Activated T-cell treated with anti-CD3 and anti-CD28 coated beads, Interleukin-2, amount 50 U/mL, for 72 hours (primary cell): ENCODE measurements at places on chromosomes 16 and 17. TPM values are rescaled to one million over a fixed set of nuclear protein-coding genes. Genes with fewer than 3 reads are reported as not detected.

ABCA10 gene
- 2.1 TPM for total RNA-seq

CCL16 gene
- total RNA-seq, result not detected

RFNG gene
- total RNA-seq, result 31.0 TPM

SHISA6 gene
- not detected for total RNA-seq

OR4D1 gene
- 0.35 TPM for total RNA-seq

LRRC37A gene
- 1.5 TPM for total RNA-seq

GRAPL gene
- total RNA-seq, result 5.1 TPM

CCL3 gene
- total RNA-seq, result 79.6 TPM

MYO15B gene
- 121 TPM for total RNA-seq

CBFA2T3 gene
- total RNA-seq, result 1.2 TPM

OR3A3 gene
- total RNA-seq, result not detected

DNA sequence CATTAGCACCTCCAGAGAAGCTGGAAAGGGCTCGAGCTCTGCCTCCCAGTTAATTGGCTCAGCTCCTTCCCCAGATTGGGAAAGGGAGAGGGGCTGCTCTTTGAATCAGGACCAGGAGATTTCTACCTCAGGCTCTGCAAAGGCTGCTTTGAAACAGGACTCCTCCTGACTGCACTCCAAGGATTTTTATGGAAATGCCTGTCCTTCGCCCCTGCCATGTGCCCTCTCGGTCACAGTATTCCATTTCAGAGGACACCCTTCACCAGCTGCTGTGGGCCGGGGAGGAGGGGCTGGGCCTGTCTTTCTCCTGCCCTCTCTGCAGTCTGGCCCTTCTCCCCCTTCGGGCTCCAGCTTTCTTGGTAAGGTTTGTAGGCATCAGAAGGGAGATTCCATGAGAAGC is 13.6 kb downstream of the MRM1 start:
- no peak overlapping the region for H3K4me3 ChIP-seq
- DNase-seq, result no peak
- no peak overlapping the region for H3K27ac ChIP-seq
- peaks cover 6% of the 10 kb centered on the region for H3K27me3 ChIP-seq

GRCh38 chr16:86120201-86121192 is 221.5 kb downstream of the IRF8 start:
- H3K4me3 ChIP-seq, result no peak overlapping the region
- peaks cover 44% of the 10 kb centered on the region for H3K27me3 ChIP-seq
- DNase-seq, result no peak
- H3K27ac ChIP-seq, result no peak overlapping the region

DNA sequence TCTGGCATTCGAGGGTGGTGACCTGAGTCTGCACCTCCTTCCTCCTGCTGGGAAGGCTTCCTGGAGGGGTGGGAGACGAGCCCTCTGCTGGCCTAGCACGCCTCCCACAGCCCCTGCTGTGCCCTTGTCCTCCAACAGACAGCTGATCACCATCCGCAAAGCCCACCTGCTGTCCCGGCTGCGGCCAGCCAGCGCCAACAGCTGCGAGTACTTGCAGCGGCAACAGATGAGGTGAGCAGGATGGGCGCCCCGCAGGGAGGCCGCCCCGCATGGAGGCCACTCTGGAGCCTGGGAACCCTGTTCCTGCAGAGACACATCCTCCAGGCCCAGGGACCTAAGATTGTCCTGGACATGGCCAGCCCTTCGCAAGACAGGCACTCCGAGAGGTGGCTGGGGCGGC is 21.6 kb downstream of the UBALD1 start:
- H3K27me3 ChIP-seq, result no peaks in the 10 kb centered on the region
- no peak for DNase-seq

DNA sequence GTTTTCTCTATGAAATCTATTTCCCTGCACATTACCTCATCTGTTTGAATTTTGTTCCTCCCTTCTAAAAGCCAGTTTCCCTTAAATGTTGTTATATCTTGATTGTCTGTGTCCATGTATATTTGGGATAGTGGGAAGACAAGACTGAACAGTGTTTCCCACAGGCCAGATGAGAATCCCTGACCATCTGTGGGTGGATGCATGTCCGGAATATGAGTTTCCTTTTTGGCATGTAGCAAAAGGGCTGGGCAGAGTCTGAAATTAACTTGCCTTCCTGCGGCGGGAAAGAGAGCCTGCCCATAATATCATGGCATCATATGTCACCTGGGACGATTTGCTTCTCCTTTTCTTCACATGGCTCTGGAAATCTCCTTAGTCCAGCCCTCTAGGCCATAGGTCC is 385.8 kb upstream of the MAF start:
- no peaks in the 10 kb centered on the region for H3K27me3 ChIP-seq
- no peaks in the 10 kb centered on the region for H3K4me1 ChIP-seq
- DNase-seq, result no peak
- H3K27ac ChIP-seq, result no peak overlapping the region
- no peak overlapping the region for H3K4me3 ChIP-seq
- no peaks in the 10 kb centered on the region for H3K36me3 ChIP-seq

DNA sequence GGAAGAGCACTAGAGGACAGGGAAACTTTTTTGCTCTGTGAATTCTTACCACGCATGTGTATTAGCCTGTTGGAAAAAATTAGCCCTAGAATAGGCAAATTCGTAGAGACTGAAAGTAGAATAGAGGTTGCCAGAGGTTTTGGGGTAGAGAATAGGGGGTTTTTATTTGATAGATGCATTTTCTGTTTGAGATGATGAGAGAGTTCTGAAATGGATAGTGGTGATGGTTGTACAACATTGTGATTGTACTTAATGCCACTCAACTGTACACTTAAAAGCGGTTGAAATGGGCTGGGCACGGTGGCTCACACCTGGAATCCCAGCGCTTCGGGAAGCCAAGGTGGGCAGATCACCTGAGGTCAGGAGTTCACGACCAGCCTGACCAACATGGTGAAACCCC is 8.0 kb upstream of the DOC2B start:
- peaks cover 14% of the 10 kb centered on the region for H3K27me3 ChIP-seq
- no peaks in the 10 kb centered on the region for H3K36me3 ChIP-seq
- no peak overlapping the region for H3K4me3 ChIP-seq

DNA sequence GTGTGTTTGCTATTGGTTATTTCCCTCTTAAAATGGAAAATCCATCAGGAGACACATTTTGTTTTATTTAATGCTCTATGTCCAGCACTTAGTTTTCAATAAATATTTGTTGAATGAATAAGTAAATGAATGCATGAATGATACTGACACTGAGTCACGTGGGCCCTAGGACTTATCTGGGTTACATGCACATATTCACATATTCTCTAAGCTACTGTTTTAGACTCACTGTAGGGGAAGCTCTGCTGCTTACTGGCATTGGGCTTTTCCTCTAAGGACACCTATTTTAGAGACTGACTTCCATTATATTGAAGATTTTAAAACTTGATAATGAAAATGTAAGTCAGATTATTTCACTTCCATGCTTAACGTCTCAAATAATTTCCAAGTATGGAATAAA is 327.2 kb downstream of the UTP18 start:
- no peaks in the 10 kb centered on the region for H3K27me3 ChIP-seq
- H3K4me3 ChIP-seq, result no peak overlapping the region
- DNase-seq, result no peak
- no peaks in the 10 kb centered on the region for H3K4me1 ChIP-seq
- H3K27ac ChIP-seq, result no peak overlapping the region

GRCh38 chr17:65072660-65073071 is 16.1 kb upstream of the GNA13 start:
- no peak overlapping the region for H3K27ac ChIP-seq
- peaks cover 4% of the 10 kb centered on the region for H3K27me3 ChIP-seq
- no peak overlapping the region for H3K4me3 ChIP-seq
- no peak for DNase-seq
- H3K4me1 ChIP-seq, result no peaks in the 10 kb centered on the region

DNA sequence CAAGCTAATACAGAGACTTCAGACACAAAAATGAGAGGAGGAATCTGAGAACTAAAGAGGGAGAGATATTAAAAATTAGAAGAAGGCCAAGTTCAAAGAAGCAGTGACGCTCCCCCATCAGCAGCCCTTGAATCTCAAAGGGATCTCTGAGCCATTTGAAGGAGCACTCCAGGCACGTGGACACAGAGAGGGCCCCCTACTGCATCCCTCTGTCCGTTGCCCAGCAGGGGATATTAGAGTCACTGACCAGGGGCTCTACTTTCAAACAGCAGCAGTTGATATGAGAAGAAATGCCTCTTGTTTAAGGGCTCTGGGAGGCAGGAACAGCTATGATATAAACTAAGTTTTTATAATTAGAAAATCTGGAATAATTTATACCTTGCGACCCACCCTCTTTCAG is 479.0 kb upstream of the SALL1 start:
- H3K4me1 ChIP-seq, result no peaks in the 10 kb centered on the region
- no peaks in the 10 kb centered on the region for H3K36me3 ChIP-seq
- H3K4me3 ChIP-seq, result no peak overlapping the region
- DNase-seq, result no peak
- no peaks in the 10 kb centered on the region for H3K27me3 ChIP-seq

- H3K27me3 ChIP-seq, result no peaks in the 10 kb centered on the region
- no peak overlapping the region for H3K4me3 ChIP-seq
- H3K27ac ChIP-seq, result no peak overlapping the region
- H3K4me1 ChIP-seq, result no peaks in the 10 kb centered on the region
- H3K36me3 ChIP-seq, result peaks cover 45% of the 10 kb centered on the region
Measured at GRCh38 chr17:35841505-35841904, 27.2 kb downstream of the HEATR9 start.

DNA sequence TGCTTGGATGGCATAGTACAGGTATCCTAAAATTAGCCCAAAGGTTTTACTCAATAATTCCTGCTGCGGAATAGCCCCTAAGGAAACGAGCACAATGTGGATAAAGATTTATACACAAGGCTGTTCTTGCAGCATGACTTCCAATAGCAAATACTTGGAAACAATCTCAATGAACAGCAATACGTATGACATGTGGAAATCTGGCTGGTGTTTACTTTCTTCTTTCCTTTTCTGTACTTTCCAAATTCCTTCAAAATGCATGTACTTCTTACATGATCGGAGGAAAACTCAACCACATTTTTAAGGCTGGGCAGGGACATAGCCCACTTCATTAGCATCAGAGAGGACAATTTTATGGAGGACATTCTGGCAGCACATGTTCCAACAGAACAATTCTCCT is 86.6 kb downstream of the C16orf95 start:
- no peak for DNase-seq
- no peaks in the 10 kb centered on the region for H3K36me3 ChIP-seq
- peaks cover under 1% of the 10 kb centered on the region for H3K4me1 ChIP-seq
- H3K4me3 ChIP-seq, result no peak overlapping the region
- peaks cover 2% of the 10 kb centered on the region for H3K27me3 ChIP-seq

GRCh38 chr17:43175213-43176118 is 4.5 kb downstream of the NBR1 start:
- H3K27me3 ChIP-seq, result no peaks in the 10 kb centered on the region
- H3K36me3 ChIP-seq, result peaks cover 5% of the 10 kb centered on the region
- H3K4me1 ChIP-seq, result peaks cover 38% of the 10 kb centered on the region
- no peak for DNase-seq

DNA sequence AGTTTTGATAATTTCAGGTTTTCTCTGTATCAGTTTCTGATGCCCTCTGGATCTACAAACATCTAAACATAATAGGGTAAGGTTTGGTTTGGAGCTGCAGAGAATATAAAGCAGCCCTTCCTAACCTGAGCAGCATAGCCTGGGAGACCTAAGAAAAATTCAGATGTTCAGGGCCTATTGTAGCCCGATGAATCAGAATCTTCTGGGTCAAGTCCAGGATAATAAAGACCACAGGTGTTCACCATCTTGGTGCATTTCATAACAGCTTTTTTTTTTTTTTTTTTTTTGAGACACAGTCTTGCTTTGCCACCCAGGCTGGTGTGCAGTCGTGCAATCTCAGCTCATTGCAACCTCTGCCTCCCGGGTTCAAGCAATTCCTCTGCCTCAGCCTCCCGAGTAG is 19.7 kb upstream of the ARHGAP17 start:
- no peak overlapping the region for H3K27ac ChIP-seq
- no peaks in the 10 kb centered on the region for H3K36me3 ChIP-seq
- H3K4me3 ChIP-seq, result no peak overlapping the region

DNA sequence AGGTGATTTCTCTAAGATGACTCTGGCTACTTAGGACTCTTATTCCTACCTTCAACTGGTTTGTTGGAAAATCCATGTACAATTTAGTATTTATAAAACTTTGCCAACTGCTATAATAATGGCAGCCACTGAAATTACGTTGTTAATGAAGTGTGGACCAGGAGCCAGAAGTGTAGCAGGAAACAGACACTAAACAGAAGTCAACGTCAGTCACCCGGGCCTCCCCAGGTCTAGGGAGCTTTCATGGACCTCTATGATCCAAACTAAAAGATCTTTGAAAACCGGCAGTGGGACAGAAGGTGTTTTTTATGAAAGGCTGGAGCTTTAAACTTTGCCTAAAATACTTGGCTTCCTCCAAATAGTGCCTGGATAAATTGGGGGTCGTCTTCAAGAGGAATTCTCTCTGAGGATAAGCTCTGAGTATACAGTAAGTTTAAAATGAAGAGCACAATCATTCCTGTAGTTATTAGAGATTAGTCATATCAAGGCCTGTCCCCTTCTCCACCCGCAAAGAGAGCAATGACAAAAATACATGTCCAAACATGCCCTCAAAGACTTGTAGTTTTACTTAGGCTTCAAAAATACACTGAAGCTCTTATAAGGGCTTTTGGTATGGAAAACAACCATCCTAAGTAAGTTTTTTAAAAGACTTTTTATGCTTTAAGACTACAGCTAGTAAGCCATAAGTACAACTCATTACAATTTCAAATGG is 34.6 kb downstream of the DCUN1D3 start:
- no peaks in the 10 kb centered on the region for H3K36me3 ChIP-seq
- H3K27me3 ChIP-seq, result no peaks in the 10 kb centered on the region
- peak overlapping the region; percentile 94 for H3K27ac ChIP-seq
- peaks cover 40% of the 10 kb centered on the region for H3K4me1 ChIP-seq
- peak overlapping the region; percentile 40 for H3K4me3 ChIP-seq
- DNase-seq, result no peak

GRCh38 chr17:67378454-67379250 is 1.6 kb downstream of the PITPNC1 start:
- peak overlapping the region; percentile 90 for H3K4me3 ChIP-seq
- no peaks in the 10 kb centered on the region for H3K27me3 ChIP-seq
- peak; percentile 88 for DNase-seq
- H3K36me3 ChIP-seq, result peaks cover 13% of the 10 kb centered on the region
- H3K27ac ChIP-seq, result peak overlapping the region; percentile 92

DNA sequence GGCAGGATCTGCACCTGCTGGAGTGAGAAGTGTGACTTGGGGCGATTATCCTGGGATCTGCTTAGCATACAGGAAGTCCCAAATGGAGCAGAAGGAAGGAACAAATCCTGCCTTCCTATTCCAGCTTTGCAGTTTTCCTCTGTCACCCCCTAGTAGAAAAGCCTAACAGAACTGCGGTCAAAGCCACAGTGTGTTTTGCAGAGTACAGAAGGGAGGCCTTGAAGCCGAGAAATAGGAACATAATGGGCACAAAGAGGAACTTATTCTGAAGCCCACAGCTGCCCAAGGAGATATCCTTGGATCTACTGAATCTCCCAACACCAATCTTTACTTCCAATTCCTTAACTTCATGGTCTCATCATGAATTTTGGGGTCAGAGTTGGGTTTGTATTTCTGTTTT is 8.5 kb downstream of the KRTAP1-5 start:
- no peak overlapping the region for H3K4me3 ChIP-seq
- DNase-seq, result no peak
- peaks cover 14% of the 10 kb centered on the region for H3K27me3 ChIP-seq
- H3K27ac ChIP-seq, result no peak overlapping the region
- no peaks in the 10 kb centered on the region for H3K36me3 ChIP-seq

GRCh38 chr16:85447693-85448313 is 165.3 kb upstream of the GSE1 start:
- no peak overlapping the region for H3K27ac ChIP-seq

- no peak for DNase-seq
- H3K27me3 ChIP-seq, result no peaks in the 10 kb centered on the region
- no peaks in the 10 kb centered on the region for H3K4me1 ChIP-seq
- no peak overlapping the region for H3K27ac ChIP-seq
- H3K36me3 ChIP-seq, result no peaks in the 10 kb centered on the region
Measured at GRCh38 chr17:71664861-71665260, 456.0 kb upstream of the SOX9 start.
